Fibroblast of mammary gland (primary cell): ENCODE measurements at places on chromosomes 6 and 20.

DNA sequence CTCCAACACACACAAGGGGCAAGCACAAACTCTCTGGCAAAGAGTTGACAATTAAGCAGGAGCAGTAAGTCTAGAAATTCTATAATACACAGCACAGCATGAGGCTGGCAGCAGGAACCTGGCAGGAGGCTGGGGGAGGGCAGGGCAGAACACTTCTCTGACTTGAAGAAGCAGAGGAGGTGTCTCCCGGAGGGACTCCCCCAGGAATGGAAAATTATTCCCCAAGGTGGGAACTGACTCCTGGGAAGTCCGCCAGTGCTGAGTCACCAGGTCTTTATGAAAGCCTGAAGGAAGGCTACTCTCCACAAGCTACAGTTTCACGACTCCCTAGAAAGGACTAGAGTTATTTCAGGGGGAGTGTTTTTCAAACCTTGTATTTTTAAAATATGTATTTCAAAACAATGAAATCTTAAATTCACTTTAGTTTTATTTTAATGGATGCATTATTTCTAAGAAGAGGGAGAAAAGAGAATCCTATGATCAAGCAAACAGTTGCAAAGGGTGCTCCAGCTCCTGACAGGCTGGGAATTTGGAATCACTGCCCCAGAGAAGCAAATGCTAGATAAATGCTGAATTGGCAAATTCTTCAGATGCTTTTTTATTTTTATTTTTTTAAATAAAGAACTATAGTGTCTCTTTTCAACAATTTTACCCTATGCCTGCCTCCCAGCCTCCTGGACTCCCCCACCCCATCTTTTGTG is 192.8 kb downstream of the LY86 start:
- peak; percentile 88 for DNase-seq

DNA sequence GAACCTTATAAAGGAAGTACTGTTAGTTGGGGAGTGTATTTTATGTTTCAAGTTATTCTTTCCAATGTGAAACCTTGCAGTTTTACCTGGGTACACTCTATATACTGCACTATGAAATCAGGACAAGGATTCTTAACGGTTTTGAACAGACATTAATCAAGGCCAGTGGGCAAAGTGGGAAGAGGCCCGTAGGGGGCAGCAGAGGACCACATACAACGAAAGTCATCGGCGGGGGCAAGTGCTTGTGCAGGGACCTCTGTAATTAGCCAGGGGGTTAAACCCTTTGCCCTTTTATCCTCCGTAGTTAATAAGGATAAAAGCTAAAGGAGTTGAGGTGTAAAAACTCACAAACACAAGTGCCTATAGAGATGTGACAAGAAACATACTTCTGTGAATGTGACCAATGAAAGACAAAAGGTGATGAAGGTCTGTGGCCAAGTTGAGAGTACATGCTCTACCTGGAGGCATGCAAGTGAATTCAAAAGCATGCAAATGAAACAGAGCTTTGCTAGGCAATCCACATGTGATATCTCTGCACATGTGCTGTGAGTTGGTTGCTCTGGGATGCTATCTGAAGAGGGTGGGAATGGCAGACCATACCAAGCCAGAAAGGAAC is 392.7 kb upstream of the MAN1A1 start:
- DNase-seq: peak; percentile 63

DNA sequence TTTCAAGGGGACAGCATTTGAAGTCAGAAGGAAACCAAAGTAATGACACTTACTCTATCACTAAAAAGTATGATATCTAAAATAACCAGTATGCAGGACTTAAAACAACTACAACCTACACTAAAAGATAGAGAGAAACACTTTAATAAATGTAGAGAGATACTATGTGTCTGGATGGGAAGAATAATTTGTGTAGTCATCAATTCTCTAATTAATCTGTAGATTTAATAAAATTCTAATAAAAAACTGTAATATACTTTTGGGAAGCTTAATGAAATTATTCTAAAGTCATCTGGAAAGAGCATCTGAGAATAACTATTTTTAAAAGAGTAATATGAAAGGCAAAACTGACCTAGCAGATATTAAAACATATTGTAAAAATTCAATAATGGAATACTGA is 52.1 kb downstream of the PRKN start:
- DNase-seq: no peak

DNA sequence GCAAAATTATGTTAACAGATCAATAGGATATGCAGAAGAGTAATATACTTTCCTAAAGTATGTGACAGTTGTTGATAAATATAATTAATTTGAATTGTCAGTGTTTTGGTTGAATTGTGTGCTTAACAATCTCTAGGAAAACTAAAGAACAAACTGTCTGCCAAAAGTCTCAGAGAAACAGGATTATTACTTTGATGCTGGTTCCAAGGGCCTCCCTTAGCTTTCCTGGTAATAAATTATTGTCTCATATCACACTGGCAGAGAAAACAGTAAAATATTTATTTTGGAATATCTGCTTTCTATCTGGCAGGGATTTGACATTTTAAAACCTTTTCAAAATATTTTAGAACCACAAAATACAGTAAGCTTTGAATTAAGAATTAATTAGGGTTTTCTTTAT is 40.1 kb upstream of the CARMIL1 start:
- no peak for DNase-seq

GRCh38 chr20:51067792-51068191 is 44.9 kb upstream of the KCNG1 start:
- DNase-seq: no peak

- no peak for DNase-seq
These were observed 248.8 kb downstream of the ERMARD start for GRCh38 chr6:170000071-170000843.

DNA sequence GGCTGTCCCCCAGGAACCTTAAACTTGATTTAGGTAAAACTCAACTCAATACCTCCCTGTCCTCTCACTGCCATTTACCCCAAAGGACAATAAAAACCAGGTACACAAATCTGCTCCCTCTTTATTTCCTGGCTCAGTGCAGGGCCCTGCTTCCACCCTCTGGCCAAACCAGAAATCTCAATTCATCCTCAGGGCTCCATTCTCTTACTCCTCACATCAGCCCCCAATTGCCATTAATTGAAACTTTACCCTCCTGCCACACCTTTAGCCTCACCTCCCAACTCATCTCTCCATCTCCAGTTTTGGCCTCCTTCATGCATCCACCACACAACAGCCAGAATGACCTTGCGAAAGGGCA is 10.5 kb downstream of the ZBTB2 start:
- no peak for DNase-seq

- peak; percentile 25 for DNase-seq
These were observed 706 bp upstream of the SNX14 start for GRCh38 chr6:85594197-85594930.

GRCh38 chr6:100167585-100167984 is 173.6 kb upstream of the MCHR2 start:
- no peak for DNase-seq

DNA sequence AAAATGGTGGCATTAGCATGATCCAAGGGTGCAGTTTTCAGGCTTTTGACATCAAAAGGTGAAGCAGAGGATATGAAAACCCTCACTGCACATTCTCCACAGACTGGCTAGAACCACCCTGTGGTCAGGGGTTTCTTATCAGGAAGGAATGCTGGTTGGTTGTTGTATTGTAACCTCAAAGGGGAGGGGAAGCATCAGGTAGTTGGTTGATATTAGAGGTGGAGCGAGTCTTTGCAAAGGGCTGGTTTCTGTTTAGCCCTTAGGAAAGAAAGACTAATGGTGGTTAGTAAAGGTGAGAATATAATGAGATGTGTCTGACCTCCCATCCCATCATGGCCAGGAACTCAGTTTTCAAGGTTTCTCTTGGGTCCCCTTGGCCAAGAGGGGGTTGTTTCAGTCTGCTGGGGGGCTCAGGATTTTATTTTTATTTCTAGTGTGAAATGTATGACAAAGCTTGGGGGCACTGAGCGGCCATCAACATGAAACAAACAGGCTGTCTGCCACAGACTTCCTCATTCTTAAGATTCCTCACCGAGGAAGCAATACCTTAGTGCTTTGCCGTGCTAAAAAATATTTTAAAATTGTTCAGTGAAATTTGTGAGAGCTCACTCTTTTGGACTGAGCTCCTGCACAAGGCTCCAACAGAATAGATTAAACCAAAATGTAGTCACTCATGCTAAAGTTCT is 47.5 kb upstream of the PROKR2 start:
- no peak for DNase-seq

DNA sequence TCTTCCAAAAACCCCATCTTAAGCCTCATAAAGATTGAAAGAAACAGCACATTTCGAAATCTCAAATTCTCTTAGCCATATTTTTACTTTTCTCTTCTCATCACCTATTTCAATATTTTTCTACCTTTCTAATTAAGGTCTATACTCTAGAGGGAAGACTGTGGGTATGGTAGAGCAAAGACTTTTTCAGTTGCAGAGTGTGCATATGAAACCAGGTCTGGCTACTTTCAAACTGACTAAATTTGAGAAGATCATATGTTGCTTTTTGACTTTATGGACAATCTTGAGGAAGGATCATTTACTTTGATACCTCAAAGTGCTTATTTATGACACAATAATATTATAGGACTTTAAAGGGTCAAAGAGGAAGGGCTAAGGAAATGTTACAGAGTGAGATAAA is 20.7 kb downstream of the FILIP1 start:
- no peak for DNase-seq

DNA sequence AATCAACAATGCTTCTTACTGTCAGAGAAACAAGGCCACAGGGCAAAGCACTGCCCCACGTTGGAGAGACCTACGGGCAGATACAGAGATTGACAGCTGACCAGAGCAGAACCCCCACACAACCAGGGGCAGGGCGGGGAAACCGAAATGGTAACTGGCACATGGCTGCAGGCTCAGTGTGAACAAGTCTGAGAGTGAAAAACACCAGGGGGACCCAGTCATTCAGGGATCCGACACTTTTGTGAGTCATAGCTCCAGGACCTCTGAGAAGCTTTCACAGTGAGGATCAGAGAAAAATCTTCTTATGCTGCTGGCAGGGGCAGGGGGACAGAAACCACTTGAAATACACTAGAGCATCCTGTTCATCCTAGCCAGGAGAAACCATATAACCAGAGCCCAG is 254.2 kb downstream of the C6orf118 start:
- no peak for DNase-seq

- DNase-seq: no peak
These were observed 33.6 kb downstream of the FAM209B start for GRCh38 chr20:56566621-56567020.

GRCh38 chr6:118522422-118522821 is 25.7 kb upstream of the PLN start:
- no peak for DNase-seq

DNA sequence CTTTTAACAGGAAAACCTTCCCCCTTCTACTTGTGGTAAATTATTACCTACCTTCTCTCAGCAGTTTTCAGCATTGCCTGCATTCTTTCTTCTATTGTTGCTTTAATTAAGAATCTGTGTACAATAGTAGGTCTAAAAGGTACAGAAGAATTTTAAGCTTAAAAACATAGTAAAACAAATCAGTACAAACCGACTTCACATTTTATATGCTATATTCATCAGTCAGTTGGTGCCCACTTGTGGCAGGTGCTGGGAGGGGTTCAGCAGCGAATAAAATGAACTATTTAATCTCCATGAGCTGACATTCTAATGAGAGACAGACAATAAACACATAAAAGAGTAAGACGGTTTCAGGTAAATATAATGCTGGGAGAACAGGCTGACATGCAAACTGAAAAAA is 73.4 kb upstream of the FBXO30 start:
- DNase-seq: peak; percentile 25

- DNase-seq: no peak
These were observed 33.6 kb downstream of the SAMHD1 start for GRCh38 chr20:36917943-36918342.

DNA sequence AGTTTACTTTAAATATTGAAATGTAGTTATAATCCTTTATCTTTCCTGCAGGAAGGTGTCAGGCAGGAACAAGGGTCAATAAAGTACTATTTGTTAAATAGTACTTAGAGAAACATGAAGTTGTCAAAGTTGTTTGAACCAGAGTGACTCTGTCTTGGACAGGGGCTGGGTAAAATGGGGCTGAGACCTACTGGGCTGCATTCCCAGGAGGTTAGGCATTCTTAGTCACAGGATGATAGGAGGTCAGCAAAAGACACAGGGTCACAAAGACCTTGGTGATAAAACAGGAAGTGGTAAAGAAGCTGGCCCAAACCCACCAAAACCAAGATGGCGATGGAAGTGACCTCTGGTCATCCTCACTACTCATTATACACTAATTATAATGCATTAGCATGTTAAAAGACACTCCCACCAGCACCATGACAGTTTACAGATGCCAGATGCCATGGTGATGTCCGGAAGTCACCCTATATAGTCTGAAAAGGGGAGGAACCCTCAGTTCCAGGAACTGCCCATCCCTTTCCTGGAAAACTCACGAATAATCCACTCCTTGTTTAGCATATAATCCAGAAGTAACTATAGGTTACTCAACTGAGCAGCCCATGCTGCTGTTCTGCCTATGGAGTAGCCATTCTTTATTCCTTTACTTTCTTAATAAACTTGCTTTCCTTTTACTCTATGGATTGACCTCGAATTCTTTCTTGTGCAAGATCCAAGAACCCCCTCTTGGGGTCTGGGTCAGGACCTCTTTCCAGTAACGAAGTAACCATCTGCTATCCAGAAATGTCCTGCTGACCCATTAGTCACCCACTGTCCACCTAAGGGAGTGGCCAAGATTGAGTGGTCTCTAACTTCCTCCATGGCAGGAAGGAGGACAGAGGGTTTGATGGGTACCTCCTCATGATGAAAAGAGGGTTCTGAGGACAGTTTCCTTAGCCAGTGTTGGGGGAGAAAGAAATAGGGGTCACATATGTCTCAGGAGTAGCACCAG is 19.6 kb downstream of the SLC22A2 start:
- peak; percentile 21 for DNase-seq

- no peak for DNase-seq
These were observed 1.3 kb downstream of the CYP24A1 start for GRCh38 chr20:54172532-54172855.

- DNase-seq: no peak
These were observed 58.0 kb downstream of the TOX2 start for GRCh38 chr20:43972692-43973091.

DNA sequence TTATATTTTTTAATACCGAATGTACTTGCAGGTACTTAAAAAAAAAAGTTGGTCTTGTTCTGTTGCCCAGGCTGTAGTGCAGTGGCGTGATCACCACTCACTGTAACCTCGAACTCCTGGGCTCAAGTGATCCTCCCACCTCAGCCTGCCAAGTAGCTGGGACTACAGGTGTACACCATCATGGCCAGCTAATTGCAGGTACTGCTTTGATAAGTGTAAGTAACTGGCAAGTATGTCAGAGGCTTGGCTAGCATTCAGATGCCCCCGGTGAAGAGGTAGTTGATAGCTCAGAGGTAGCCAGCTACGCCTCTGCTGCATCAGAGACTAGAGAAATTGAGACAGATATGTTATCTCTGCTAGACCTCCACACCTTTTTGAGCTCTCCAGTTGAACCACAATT is 40.5 kb downstream of the BTBD9 start:
- no peak for DNase-seq

GRCh38 chr6:27295301-27296079 is 16.6 kb downstream of the POM121L2 start:
- peak; percentile 88 for DNase-seq

- no peak for DNase-seq
These were observed 25.5 kb upstream of the PXDC1 start for GRCh38 chr6:3776881-3777507.
